ENCODE measurements at places on chromosomes 2 and 18.

GRCh38 chr2:184646177-184646576, 47.8 kb downstream of the ZNF804A start:
- no peak for DNase-seq

DNA sequence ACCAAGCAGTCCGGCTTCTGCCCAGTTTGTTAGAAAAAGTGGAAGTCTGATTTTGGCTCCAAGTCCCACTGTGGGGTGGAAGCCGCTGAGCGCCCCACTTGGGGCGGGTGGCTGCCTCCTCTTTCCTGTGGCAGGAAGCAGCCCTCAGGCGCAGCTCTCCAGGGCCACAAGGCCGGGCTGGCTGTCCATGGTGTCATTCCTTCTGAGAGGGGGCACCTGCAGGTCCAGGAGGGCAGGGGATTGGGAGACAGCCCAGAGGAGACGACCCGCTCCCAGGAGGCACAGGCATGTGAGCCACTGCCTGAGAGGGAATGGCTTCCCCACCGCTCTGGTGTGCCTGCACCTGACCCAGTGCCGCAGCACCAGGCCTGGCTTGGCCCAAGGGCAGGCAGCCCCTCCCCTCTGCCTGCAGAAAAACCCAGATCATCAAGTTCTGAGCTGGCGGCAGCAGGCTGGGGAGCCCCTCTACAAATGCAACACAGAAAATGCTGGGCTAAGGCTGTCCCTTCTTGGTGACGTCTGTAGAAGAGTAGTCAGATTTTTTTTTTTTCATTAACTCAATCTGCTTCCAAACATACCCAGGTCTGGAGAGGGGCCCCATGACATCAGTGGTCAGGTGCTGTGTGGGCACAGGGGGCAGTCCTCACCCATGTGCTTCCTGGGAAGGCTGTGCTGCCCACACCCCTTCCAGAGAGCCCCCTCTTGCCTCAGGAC, 38.4 kb downstream of the HS6ST1 start:
- no peak for DNase-seq

- no peak for DNase-seq
Measured at GRCh38 chr18:56202678-56203077, 435.7 kb downstream of the TXNL1 start.

GRCh38 chr2:20443276-20443920, 3.5 kb upstream of the RHOB start:
- peak; percentile 38 for DNase-seq

DNA sequence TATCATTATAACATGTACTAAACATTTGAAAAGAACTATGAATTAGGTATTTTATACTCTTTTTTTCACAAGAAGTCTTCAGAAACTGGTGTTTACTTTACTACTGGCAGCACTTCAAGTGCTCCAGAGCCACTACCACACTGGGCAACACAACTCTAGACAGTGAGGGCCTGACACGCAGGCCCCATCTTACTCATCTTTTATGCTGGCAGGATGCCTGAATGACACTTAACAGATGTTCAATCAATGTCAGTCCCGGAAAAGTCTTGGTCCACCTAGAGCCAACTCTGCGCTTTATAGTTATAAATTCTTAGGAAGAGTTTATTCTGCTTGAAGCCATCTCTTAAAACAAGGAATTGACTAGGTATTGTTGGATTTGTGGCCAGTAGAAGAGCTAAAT, 8.7 kb upstream of the WIPF1 start:
- no peak for DNase-seq

DNA sequence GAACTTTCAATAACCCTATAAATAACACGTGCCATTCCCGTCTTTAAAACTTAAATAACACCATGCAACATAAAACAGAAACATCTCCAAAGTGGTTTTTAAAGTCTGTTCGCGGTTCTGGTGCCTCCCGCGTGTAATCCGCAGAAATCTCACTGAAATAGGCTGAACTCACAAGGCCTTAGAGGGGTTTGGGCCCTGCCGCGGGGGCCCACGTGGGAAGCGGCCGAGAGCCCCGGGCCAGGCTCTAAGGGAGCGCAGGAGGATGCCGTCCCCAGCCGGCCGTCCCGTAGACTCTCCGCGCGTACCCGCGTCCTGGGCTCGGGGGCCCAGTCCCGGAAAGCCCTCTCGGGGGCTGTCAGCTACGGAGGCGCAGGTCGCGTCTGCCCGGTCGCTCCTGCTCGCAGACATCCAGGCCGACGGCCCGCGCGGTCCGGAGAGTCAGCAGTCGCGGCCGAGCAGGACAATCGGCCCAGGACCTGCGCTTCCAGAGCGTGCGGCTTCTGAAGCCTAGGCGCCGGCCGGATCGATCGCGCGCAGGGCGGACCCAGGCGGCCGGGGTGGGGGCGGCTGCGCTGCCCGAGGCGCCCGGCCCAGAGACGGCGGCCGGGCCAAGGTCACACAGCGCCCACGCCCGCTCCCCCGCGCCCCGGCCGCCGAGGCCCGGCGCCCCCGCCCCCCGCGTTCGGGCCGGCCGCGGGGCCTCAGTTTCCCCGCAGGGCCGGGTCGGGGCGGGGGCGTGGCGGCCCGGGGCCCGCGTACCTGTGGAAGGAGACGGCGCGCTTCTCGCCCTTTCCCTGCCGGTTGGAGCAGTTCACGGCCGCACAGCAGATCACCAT, 558 bp downstream of the THAP4 start:
- no peak for DNase-seq

GRCh38 chr2:62423235-62423634, 82.8 kb downstream of the TMEM17 start:
- DNase-seq, result no peak

DNA sequence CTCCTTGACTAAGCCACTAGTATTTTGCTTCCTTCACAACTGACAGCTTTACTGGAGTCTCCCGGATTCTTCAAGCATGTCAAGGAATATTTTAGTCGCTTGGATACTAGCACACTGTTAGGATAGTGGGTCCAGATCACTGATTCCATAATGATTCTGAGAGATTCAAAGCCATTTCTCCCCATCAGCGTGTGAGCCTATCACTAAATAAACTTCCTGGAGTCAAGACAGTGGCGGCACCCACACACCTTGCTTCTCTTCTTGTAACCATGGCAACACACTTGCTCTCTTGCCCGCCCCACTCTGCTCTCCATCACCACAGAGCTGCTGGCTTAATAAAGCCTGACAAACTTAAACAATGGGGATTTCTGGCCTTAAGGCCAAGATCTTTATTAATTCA, 245.1 kb downstream of the LRRTM1 start:
- DNase-seq, result no peak

DNA sequence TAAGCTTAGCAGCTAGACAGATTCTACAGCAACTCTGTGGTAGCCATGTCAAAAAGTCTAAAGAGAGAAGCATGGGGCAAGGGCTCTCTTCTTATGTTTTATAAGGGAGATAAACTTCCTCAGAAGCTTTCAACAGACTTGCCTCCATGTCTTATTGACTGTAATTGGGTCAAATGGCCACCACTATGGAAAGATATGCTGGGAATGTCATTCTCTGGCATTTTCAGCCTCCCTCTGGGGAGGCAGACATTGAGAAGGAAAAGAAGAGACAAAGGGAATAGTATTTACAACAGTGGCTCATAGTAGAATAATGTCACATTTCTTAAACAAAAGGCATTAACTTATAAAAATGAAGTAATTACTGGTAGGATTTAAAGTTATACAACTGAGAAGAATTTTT, 1964.5 kb upstream of the PIK3C3 start:
- DNase-seq, result no peak

GRCh38 chr2:42029171-42029570, 18.6 kb upstream of the PKDCC start:
- DNase-seq, result no peak

DNA sequence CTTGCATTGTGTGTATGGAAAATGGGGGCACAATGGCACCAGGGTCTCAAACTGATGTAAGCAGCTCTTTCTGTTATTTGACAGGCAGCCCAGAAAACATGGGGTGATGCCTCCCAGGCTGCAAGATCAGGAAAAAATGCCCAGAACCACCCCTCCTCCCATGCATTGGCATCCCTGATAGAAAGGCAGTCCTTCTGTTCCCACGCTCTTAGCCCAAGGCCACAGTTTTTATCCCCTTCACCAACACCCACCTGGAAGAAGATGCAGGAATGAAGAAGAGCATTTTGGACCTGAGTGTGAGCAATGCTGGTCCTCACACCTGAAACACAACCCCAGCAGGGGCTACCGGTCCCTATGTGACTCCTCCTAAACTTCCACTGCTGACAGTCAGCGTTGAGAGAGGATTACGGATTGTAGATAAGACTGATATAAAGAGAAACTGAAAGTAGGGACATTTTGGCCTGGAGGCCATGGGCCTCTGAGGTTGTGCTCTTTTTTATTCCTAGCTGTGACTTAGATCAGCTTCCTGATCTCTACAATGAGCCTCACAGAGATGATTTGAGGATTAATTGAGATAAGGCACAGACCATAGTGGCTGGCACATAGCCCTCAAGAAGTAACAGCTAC, 386.0 kb upstream of the ATP5MC3 start:
- no peak for DNase-seq

Data from NCI-H187 (cell line).